ENCODE measurements at places on chromosomes 7 and 10. TPM values are rescaled to one million over a fixed set of nuclear protein-coding genes. Genes with fewer than 3 reads are reported as not detected.

The SEC61G gene
- 198 TPM for polyA plus RNA-seq

The ABCC2 gene
- polyA plus RNA-seq: 94.3 TPM

The APBB1IP gene
- polyA plus RNA-seq: 3.3 TPM

The CFAP58 gene
- polyA plus RNA-seq: 0.27 TPM

The C7orf57 gene
- polyA plus RNA-seq: 0.28 TPM

The KLF6 gene
- polyA plus RNA-seq: 116 TPM

The GPR85 gene
- polyA plus RNA-seq: 3.1 TPM

DNA sequence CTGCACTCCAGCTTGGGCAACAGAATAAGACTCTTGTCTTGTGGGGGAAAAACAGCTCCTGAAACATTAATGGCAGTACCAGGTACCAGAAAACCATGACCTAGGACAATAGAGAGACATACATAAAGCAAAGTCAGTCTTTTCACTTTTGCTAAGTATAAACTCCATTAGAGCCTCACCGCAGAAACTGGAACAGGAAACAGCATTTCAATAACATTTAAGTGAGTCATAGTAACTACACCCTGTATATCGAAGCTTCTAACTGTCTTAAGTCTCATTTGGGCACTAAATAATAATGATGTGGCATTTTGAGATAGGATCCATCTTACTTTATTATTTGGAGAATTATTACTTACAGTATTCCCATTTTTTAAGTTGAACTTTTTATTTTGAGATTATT, 517.8 kb upstream of the CELF2 start:
- no peak for DNase-seq

GRCh38 chr10:69786791-69787190, 14.9 kb upstream of the COL13A1 start:
- DNase-seq: no peak

DNA sequence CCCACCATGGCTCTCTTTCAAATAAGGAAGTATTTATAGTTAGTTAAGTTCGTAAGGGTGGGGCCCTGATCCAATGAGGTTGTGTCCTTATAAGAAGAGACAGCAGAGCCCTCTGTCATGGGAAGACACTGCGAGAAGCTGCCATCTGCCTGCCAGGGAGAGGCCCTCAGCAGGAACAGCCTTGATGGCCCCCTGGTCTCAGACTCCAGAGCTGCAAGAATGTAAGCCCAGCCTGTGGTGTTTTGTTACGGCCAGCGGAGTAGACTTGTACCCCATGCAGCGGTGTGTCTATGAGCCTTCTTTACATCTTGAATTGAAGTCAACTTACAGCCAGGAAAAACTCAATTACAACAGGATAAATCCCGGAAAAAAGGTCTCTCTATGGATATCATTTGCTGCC, 14.3 kb upstream of the LARP4B start:
- DNase-seq: no peak

DNA sequence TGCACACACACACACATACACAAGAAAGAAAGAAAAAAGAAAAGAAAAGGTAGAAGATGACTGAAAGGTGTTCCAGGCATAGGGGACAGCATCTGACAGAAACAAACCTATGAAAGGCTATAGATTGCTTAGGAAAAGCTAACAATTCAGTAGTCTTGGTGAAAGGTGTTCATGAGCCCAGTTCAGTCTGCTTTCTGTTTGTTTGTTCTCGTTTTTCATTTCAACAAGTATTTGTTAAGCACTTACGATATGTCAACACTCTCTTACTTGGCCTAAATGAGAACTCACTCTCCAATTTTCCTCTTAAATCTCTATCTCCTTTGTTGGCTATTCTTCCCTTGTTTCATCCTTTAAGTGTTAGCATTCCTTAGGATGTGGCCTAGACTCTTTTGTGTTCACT, 133.2 kb downstream of the GRM8 start:
- no peak for DNase-seq

DNA sequence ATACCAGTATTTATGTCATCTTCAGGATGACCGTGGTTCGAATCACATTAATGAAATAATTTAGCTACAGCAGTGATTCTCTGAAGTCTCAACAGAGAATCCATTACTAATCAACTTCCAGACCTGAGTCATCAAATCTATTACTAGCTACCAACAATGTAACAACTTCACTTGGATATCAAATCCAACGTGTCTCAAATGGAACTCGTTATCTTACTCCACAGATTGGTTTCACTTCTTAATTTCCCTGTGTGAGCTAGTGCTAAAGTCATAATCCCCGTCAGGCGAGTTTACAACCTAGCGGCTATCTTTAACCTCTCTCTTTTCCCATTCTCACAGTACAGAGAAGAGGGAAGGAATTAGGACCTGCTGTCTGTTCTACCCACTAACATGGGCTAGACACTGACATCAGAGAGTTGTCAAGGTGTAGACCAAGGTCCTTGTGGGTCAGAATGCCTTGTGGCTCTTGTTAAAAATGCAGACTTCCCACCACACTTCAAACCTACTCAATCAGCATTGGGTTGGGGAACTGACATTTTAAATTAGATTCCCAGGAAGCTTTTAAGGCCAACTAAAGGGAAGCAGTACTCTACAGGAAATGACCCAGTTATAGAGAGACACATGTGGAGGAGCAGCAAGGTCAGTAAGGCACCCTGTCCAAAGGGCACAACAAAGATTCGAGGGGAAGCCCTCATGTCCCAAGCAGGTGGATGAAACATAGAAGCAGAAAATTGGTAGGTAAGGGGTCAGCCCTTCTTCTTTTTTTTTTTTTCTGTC, 57.3 kb upstream of the GSAP start:
- peak; percentile 12 for DNase-seq

DNA sequence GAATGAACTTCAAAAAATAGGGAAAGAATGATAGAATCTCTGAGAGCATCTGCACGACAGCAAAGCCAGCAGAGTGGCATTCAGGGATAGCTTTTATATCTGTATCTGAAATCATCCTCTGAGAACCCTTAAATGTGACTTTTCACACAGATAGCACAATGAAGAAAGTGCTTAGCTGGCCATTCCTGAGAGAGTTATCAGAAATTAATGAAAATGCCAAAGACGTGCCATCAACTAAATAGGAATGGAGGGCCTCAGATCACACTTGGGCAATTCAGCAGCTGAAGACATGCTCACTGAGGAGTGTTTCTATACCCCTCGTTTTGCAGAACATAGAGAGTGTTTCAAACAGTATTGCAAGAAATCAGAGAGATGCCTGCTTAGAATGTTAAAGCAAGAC, 51.6 kb downstream of the AKR1B1 start:
- no peak for DNase-seq

DNA sequence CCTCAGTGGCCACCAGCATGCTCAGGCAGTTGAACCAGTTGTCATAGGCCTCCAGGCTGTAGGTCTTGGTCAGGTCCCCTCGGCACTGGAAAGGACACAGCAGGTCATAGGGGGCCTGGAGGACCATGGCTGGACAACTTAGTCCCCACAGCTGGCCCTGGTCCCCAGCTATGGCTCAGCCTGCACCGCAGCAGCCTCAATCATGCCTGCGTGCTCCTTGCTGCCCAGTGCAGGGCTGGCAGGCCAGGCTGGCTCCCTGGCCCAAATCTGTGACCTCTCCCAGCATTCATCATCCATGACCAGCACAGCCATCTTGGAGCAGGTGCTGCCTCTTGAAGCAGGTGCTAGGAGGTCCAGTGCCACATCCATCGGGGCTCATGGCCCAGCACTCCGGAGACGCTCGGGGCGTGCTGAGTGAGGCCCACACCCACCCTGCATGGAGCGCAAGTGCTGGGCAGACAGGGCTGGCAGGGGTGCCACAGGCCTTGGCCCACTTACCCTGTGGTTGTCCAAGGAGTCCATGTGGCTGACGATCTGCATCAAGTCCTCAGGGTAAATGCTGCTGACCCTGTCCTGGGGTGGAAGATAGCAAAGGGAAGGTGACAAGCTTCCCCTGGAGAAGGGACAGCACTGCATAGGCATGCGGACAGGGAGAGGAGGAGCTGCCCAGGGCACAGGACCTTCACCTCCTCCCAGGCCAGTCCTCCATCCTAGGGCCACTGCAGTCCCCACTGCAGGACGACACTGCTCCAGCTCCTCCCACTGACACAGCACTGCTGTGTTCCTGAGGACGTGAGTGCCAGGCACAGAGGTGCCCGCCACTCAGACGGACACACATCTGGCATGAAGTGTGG, 61.7 kb downstream of the CSGALNACT2 start:
- DNase-seq: no peak

GRCh38 chr7:20932785-20933527, 146.3 kb upstream of the SP8 start:
- DNase-seq: no peak

- DNase-seq: no peak
These were observed 14.0 kb downstream of the ARL4A start for GRCh38 chr7:12701433-12701832.

DNA sequence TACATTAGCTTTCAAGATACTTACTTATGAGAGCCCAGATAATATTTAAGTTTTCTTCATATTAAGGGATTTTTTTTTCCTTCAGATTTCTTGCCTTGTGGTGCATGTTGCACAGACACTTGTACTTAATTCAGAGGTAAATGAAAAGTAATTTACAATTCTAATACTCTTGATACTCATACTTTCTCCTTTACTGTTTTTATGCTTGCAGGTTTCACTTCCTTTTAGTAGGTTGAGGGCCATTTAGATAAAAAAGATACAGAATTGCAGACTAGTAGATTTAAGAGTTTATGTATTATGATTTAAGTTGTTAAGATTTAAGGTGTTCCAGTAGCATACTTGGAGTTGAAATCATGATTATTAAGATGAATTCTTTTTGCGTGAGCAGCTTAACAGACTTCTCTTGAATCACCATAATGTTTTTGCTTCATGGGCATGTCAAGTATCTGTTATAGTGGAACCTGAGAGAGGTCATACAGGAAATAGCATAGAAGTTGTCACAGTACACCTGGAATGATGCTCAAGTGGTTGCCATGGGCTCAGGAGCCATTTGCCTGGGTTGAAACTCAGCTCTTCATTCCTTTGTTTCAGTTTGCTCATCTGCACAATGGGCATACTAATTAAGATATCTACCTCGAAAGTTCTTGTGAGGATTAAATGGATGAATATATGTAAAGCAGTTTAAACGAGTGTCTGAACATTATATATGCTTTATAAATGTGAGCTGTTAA, 174.8 kb upstream of the PRPS1L1 start:
- no peak for DNase-seq

DNA sequence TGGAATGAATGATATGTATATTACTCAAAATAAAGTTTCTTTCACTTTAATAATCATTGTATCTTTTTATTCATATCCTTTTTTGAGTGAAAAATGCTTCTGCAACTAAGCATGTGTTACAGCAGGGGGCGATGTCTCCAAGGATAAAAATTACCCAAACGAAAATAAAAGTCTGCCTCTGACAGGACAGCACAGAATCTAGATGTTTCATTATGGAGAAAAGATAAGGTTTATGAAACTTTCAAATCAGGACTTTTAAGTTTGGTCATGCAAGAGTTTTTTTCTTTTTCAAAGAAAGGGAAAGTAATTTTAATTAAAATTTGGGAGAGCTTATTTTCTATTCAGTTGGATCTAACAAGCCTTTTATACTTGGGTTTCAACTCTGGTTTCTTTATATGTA, 48.4 kb downstream of the TES start:
- peak; percentile 43 for DNase-seq

GRCh38 chr7:128209229-128210035, 31.6 kb upstream of the LEP start:
- DNase-seq: peak; percentile 68

DNA sequence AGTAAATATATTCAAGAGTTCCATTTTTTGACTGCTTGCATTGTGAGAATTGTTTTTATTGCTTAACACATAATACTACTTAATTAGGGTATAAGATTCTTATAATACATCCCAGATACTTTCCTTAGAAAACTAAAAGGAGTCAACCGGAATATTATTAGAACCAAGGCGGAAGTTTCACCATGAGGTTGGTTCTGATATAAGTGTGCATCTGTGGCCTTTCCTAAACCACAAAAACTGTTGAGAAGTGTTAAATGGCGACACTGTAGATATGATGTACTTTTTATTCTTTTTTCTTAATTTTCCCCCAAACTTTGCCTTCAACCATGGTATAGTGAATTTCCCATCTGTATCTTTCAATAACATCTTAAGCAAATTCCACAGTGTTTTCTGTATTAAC, 32.3 kb upstream of the INHBA start:
- no peak for DNase-seq

GRCh38 chr7:90723866-90724265, 127.7 kb downstream of the CDK14 start:
- DNase-seq: no peak

- no peak for DNase-seq
These were observed 24.1 kb upstream of the ZC3HAV1L start for GRCh38 chr7:139059905-139060304.

DNA sequence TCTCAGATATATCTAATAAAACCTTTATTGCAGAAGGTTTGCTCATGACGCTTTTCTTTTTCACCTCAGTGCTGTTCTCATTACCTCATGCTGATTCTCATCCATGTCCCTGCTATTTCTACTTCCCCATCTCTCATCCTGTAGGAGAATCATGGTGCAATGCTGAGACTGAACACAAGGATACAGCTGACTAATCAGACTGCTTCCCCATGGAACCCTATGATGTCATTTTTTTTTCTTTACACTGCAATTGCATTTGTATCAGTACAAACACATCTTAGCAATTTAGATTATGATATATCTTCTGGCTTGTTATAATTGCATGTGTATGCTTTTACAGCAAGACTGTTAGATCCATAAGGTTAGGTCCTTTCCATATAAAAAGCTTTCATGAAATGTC, 93.7 kb downstream of the SEMA3A start:
- DNase-seq: no peak

GRCh38 chr10:76583711-76584161, 1053.9 kb downstream of the KCNMA1 start:
- no peak for DNase-seq

DNA sequence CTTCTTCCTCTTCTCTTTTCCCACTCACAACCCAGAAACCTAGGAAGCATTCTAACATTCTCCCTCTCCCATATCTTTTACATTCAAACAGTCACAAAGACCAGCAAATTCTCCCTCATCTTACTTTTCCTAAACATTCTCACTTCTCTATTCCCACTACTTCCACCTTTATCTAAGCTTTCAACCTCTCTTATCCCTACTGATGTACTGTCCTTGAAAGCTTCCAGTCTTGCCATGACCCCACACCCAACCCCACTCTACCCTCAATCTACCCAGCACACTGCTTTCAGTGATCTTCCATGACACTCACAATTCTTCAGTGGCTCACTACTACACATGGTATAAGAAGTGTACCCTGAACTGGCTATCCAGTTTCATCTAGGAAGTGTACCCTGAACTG, 5.3 kb downstream of the IMMP2L start:
- no peak for DNase-seq

DNA sequence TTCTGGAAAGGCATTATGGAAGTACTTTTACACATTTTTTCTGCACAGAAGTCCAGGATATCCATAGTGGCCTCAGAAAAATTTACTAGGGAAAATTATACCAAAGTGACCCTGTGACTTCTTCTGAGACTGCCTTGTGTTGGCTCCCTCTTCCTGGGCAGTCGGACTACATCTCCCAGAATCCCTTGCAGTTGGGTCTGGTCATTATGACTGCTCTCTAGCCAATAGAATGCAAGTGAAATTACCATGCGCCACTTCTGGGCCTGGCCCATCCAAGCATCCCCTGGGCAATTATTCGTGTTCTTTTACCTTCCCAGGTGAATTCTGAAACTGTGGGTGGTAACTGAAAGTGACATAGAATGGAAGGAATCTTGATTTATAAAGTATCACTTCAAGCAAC, 430.9 kb downstream of the ACTR3B start:
- no peak for DNase-seq

All from large intestine (tissue), 12 donors.